Skeletal muscle tissue (tissue), 5 donors: ENCODE measurements at places on chromosomes 4 and X. TPM values are rescaled to one million over a fixed set of nuclear protein-coding genes. Genes with fewer than 3 reads are reported as not detected.

The CXCL11 gene
- total RNA-seq, result 0.52 TPM

The PNMA5 gene
- under 0.01 TPM for total RNA-seq

The GPR50 gene
- total RNA-seq, result not detected

The NPY1R gene
- total RNA-seq, result 9.9 TPM

The SPANXC gene
- not detected for total RNA-seq
